Regular cardiac myocyte (primary cell): ENCODE measurements at places on chromosomes 6 and 20. TPM values are rescaled to one million over a fixed set of nuclear protein-coding genes. Genes with fewer than 3 reads are reported as not detected.

The LINC00237 gene
- not detected in 2 replicates for total RNA-seq

The POM121L2 gene
- not detected in 2 replicates for total RNA-seq

The CAGE1 gene
- total RNA-seq = under 0.01 TPM in 2 replicates

The TMEM200A gene
- total RNA-seq = 124 and 232 TPM in 2 replicates

The MROH8 gene
- total RNA-seq = 0.38 and 0.56 TPM in 2 replicates

The SCRT2 gene
- total RNA-seq = not detected in 2 replicates

The DEFB132 gene
- not detected in 2 replicates for total RNA-seq

The C20orf144 gene
- 0.19 and 0.28 TPM in 2 replicates for total RNA-seq

The MAS1 gene
- under 0.01 TPM in 2 replicates for total RNA-seq

The CLDN20 gene
- not detected in 2 replicates for total RNA-seq

The PMEPA1 gene
- total RNA-seq = 1.5 and 4.8 TPM in 2 replicates

The NCR2 gene
- total RNA-seq = not detected in 2 replicates

The DUSP15 gene
- total RNA-seq = 0.56 TPM in 1 of 2 replicates, not detected in the other

The FLRT3 gene
- 0.58 and 1.1 TPM in 2 replicates for total RNA-seq

The OOEP gene
- not detected in 2 replicates for total RNA-seq

The C20orf202 gene
- total RNA-seq = not detected in 2 replicates

The NKX2-4 gene
- total RNA-seq = not detected in 2 replicates

The TGM2 gene
- 371 and 457 TPM in 2 replicates for total RNA-seq

The MOXD1 gene
- total RNA-seq = 29.3 and 135 TPM in 2 replicates

The ULBP3 gene
- 7.3 and 16.7 TPM in 2 replicates for total RNA-seq

The OLIG3 gene
- not detected in 2 replicates for total RNA-seq

The BPIFA1 gene
- not detected in 2 replicates for total RNA-seq

The RAET1G gene
- 0.77 TPM in 1 of 2 replicates, not detected in the other for total RNA-seq

The EPPIN gene
- not detected in 2 replicates for total RNA-seq

The FGD2 gene
- not detected in 2 replicates for total RNA-seq

The APCDD1L gene
- 7.3 and 9.0 TPM in 2 replicates for total RNA-seq

The CYP39A1 gene
- under 0.01 and 1.1 TPM in 2 replicates for total RNA-seq

The PAK5 gene
- not detected in 2 replicates for total RNA-seq

The BEND6 gene
- 10.0 and 13.8 TPM in 2 replicates for total RNA-seq

The TP53RK gene
- total RNA-seq = 13.2 and 17.4 TPM in 2 replicates

The MLIP gene
- total RNA-seq = not detected in 2 replicates

The NKAIN4 gene
- total RNA-seq = 0.19 TPM in 1 of 2 replicates, not detected in the other

The KCNK5 gene
- not detected in 2 replicates for total RNA-seq
